Fibroblast of the aortic adventitia (primary cell): ENCODE measurements at places on chromosomes 6 and 20.

- DNase-seq = peak; percentile 5
These were observed 54.6 kb upstream of the POLR1H start for GRCh38 chr6:30006170-30007131.

DNA sequence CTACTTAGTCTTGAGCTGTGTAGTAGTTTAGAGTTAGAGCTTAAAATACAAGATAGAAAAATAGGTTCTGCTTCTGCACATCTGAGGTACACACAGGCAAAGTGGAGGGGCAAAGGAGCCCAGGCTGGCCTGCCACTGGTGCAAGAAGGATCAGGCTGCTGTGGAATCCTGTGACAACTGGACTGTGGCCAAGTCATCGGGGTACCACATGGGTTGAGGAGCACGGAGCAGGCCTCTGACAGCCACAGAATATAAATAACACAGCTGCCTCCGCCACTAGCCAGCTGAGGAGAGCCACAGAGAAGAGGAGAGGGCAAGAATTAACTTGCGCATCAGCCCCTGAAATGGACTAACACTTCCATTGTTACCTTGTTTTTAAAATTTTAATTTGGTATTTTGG, 206.0 kb upstream of the MARCKS start:
- no peak for DNase-seq

- peak; percentile 88 for DNase-seq
These were observed 8.8 kb upstream of the BTN3A3 start for GRCh38 chr6:26431258-26432172.

- DNase-seq = peak; percentile 42
These were observed 55.2 kb upstream of the RREB1 start for GRCh38 chr6:7052443-7053011.

- DNase-seq = no peak
These were observed 21.7 kb downstream of the HUS1B start for GRCh38 chr6:635233-635632.

GRCh38 chr20:17419479-17420041, 111.6 kb downstream of the BFSP1 start:
- no peak for DNase-seq

GRCh38 chr6:78693835-78694234, 173.5 kb upstream of the IRAK1BP1 start:
- DNase-seq = peak; percentile 28

- DNase-seq = no peak
These were observed 179.7 kb upstream of the SCGN start for GRCh38 chr6:25472306-25472705.

DNA sequence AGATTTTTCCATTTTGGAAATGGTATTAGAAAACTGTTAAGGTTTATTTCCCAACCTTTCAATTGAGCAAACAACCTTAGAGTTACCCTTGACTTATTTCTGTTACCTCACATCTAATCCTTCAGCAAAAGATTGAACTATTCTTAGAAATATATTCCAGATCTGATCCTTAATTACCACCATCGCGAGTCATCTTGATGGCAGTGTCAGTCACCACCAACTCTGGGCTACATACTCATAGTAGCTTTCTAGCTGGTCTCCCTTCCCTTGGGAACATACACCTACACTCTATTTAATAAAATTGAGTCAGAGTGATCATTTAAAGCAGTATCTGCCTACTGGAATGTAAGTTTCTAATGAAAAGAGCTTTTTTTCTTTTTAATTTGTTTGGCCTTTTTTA, 308.2 kb downstream of the EYS start:
- no peak for DNase-seq

GRCh38 chr20:50197463-50198179, 7.0 kb downstream of the CEBPB start:
- DNase-seq = no peak

- DNase-seq = peak; percentile 37
These were observed 1.0 kb downstream of the TRERF1 start for GRCh38 chr6:42450477-42451332.

GRCh38 chr20:61192337-61192950, 59.6 kb upstream of the CDH4 start:
- DNase-seq = no peak

DNA sequence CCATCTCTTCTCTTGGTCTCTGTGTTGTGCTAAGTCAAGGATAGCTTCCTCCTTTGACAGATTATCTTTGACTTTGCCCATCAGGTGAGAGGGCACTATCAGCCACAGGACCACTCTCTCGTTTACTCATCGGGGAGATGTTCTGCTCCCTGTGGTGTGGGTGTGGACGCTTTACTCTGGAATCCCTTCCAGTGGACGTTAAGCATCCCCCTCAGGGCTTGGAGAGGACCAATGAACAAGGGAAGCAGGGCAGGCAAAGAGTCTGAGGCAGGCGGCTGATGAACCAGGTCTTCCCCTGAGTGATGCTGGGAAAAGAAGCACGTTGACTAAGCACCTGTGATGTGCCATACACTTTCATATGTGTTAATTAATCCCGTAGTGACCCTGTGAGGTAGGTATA, 21.0 kb upstream of the RNF24 start:
- DNase-seq = no peak

DNA sequence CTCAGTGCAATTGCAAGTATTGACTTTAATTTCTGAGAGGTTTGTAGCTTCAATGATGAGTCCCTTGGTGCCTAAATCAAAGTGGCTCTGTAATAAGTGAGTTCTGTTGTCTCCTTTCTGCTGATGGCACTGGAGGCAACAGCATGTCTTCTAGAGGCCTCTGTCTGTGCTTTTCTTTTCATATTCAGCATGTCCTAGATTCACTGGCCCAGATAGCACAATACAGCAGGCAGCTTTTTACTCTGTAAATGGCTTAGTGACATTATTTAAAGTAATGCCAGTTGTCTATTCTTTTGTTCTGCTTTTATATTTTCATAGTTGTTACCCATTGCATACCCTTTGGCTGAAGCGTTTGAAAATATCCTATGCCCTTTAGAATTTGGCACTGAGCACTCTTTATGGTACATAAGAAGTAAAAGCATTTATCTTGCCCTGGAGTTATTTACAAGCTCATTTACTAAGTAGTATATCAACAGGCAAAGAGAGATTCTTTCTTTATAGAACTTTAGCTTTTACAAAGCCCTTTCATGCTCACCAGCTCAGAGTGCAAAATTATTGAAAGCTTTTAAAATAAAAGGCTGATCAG, 271.5 kb upstream of the KCNQ5 start:
- no peak for DNase-seq

DNA sequence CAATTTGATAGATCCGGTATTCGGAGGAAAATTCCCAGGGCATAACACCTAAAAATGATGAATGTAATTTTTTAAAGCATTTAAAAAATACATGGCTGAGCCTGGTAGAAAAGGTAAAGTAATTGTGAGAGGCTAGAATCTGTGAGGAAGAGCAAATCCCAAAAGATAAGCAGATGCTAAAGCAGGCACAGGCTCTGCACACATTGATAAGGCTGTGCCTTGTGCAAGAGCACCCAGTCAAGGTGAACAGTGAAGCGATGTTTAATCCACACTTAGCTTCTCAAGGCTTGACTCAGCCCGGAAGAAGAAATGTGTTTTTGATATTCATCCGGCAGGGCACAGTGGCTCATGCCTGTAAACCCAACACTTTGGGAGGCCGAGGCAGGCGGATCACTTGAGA, 5.1 kb upstream of the EPB41L2 start:
- no peak for DNase-seq

- peak; percentile 37 for DNase-seq
These were observed 7.1 kb upstream of the NKX2-2 start for GRCh38 chr20:21520702-21521595.
